ENCODE measurements at places on chromosomes 12 and 14. TPM values are rescaled to one million over a fixed set of nuclear protein-coding genes. Genes with fewer than 3 reads are reported as not detected.

KCNC2 gene
- total RNA-seq, result not detected

B4GALNT3 gene
- total RNA-seq, result 23.3 TPM

AMIGO2 gene
- total RNA-seq, result 8.6 TPM

RTN1 gene
- 0.92 TPM for total RNA-seq

RTL1 gene
- total RNA-seq, result not detected
